ENCODE measurements at places on chromosomes 12 and 14.

DNA sequence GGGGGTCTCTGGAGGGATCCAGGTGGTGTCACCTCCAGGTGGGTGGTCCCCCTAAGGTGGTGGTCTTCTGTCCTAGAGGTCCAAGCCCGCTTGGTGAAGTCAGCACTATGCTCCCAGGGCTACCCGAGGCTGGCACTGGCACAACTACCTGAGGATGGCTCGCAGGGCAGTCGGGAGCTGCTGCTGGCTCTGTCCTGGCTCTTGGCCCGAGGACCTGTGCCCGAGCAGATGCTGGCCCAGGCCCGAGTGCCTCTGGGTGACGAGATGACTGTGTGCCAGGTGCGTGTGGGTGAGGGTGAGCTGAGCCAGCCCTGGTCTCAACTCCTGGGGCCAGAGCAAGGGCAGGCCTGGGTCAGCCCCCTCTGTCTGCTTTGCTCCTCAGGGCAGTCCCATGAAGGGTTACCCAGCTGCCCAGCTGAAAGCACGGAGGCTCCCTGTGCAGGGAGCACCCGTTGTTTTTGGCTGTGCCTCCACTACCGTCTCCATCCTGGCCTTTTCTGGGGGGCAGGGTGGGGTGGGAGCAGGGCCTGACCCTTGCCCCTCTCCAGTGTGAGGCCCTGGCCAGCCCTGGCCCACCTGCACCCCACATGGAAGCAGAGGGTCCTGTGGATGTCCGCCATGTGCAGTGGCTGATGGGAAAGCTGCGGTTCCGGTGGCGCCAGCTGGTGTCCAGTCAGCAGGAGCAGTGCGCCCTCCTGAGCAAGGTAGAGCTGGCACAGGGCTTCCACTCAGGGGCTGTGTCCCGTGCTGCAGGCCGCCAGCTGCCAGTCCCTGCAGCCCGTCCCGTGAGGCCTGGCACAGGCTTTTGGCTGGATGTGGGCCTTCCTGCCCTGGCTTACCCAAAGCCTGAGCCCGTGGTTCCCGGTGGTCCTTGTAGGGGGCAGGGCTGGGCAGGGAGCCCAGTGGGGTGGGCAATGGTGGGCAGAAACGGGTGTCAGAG, 1.3 kb downstream of the TEDC1 start:
- DNase-seq: no peak

GRCh38 chr14:65804439-65805112, 392.0 kb downstream of the FUT8 start:
- no peak for DNase-seq

DNA sequence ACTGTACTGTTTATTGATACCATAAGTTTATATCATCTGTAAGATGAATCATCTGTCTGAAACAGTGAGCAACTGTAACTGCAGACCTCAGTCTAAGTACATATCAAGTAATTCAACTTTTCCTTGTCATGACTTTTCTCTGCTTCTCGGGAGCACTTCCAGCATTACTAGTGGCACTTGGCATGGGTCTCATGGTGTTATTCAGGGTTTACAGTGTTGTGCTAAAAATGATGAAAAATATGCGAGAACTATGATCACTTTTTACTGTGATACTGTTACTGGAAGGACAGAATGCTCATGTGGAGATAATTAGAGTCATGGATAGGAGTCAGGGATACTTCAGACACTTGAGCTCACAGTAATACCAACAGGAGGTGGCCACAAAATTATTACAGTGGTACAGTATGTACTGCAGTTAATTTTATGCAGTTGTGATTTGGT, 8.3 kb downstream of the KTN1 start:
- no peak for DNase-seq

DNA sequence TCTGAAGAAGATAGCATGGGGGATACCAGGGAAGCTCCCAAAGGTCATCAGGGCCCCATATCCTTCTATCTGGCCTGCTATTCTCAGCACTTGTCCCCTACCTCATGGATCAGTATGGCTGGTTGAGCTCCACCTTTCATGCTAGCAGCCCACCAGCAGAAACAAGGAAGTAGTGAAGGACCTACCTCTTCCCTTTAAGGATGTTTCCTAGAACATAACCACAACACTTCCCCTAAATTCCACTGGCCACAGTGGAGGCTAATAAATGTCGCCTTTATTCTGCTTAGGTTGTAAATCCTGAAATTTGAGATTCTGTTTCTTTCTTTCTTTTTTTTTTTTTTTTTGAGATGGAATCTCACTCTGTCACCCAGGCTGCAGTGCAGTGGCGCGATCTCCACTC, 128.6 kb upstream of the PARP11 start:
- no peak for DNase-seq

GRCh38 chr12:49288922-49289555, 5.9 kb upstream of the PRPH start:
- DNase-seq: no peak

DNA sequence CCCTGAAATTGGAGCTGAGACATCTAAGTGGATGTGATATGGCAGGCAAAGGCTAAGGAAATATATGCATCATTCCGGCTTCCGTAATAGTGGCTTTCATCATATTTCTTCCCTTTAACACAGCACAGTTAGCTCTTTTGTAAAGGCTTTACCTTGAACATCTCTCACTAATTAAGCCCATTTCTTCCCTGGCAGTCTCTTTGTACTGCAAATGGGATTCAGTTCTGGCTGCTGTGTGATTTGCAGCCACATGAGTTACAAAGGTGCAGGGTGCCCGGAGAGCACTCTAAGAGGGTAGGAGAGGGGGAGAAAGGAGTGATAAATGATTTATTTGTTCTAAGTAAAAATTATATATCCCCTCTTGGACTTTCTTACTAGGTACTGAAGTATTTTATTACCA, 232.1 kb upstream of the CCDC196 start:
- no peak for DNase-seq

DNA sequence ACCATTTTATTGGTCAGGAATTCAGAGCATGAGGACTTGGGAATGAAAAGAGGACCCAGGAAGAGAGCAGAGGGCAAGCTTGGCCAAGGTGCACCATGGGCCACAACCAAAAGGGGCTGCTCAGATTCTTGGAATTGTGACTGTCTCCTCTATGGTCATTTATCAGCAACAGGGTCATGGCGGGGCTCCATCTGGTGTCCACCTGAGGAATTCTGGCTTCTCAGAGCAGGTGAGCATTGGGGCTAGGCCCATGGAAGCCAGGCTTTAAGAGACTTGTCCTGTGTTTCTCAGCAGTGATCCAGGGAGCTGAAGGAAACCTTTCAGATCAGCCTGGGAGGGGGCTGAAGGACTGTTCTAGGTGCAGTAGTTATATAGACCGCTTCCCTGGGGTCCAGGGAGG, 2.6 kb upstream of the RIN3 start:
- DNase-seq: no peak

GRCh38 chr12:51817027-51817953, 31.2 kb downstream of the FIGNL2 start:
- no peak for DNase-seq

DNA sequence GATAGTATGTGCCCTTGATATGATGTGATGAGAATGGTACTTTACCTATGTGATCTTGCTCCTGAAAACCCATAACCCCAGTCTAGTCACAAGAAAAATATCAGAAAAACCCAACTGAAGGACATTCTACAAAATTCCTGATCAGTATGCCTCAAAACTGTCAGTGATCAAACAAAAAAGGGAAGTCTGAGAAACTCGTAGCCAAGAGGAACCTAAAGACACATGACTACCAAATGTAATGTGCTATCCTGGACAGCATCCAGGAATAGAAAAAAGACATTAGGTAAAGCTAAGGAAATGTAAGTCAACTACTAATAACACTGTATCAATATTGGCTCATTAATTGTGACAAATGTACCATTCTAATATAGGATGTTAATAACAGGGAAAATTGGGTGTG, 4.1 kb upstream of the WIF1 start:
- DNase-seq: no peak
